ENCODE measurements at places on chromosomes 7 and 10.
A peak's percentile ranks its signal among the peaks of the same experiment; 100 is the strongest.

- DNase-seq, result no peak
These were observed 30.6 kb downstream of the MAPK8 start for GRCh38 chr10:48336978-48337599.

DNA sequence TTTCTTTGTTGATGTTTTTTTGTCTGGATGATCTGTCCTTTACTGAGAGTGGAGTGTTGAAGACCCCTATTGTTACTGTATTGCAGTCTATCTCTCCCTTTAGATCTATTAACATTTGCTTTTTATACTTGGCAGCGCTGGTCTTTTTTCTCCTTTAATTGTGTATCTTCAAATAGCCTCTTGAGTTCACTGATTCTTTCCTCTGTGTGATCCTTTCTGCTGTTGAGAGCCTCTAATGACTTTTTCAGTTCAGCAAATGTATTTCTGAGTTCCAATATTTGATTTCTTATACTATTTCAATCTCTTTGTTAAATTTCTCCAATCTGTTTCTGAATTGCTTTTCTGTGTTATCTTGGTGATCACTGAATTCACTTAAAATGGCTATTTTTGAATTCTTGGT is 15.4 kb downstream of the R3HCC1L start:
- DNase-seq, result no peak

GRCh38 chr7:21945454-21946221 is at the start of gene CDCA7L:
Gene CDCA7L, minus strand, starts transcription at chr7:21945899. Its CDS starts 95 bp downstream, at chr7:21945804.
- DNase-seq, result peak; percentile 60

- DNase-seq, result no peak
These were observed 517.4 kb upstream of the ZMIZ1 start for GRCh38 chr10:78551184-78552005.

GRCh38 chr10:45442251-45442650 is 68.2 kb downstream of the ALOX5 start:
- DNase-seq, result no peak

DNA sequence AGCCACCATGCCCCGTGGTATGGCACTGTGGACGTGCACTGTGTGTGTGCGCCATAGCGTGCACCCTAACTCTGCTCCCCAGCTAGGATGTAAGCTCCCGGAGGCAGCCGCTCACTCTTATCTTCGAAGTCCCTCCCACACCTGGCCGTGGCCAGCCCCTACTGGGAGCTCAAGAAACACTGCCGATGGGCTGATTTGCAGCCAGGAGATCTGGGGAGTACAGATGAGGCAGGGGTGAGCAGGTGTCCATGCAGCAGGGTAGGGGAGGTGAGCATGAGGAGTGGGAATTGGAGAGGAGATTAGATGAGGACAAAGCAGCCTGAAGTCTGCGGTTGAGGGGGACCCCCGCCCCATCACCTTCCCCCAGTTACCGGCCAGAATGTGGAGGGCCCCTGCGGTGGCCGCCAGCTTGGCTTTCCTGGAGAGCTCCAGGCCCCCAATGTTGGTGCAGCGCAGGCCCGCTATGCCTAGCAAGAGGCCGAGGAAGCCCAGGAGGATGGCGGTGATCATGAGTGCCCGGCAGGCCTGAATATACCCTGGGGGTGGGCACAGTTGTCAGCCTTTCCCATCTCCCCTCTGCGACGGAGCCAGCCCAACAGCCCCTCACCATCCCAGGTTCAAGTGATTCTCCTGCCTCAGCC is 3.6 kb downstream of the CLDN15 start:
- DNase-seq, result no peak

DNA sequence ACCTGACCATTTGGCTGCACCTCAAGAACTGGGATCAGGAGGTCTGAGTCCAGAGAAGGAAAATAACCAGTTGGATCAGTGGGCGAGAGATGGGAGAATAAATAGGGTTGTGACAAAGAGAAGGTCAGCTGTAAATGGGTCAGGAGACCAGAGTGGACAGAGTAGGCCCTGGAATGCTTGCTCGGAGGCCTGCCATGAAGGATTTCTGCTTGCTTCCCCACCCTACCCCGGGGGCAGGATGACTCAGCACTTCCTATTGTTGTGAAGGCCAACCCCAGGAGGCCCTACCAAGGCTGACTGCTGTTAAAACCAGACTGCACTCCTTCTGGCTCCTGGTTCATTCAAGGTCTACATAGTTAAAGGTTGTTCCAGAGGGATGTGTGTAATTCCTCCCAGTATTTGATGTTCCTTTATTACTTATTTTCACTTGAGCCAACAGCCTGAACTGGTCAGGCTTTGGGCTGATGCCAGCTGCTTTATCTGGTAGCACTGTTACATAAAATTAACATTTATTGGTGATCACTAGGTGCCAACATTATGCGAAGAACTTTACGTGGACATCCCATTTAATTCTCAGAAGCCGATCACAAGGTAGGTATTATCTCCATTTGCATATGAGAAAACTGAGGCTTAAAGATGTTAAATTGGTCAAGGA is 27.3 kb upstream of the IFRD1 start:
- no peak for DNase-seq

- no peak for DNase-seq
These were observed 1106.2 kb downstream of the NRG3 start for GRCh38 chr10:82981137-82981723.

DNA sequence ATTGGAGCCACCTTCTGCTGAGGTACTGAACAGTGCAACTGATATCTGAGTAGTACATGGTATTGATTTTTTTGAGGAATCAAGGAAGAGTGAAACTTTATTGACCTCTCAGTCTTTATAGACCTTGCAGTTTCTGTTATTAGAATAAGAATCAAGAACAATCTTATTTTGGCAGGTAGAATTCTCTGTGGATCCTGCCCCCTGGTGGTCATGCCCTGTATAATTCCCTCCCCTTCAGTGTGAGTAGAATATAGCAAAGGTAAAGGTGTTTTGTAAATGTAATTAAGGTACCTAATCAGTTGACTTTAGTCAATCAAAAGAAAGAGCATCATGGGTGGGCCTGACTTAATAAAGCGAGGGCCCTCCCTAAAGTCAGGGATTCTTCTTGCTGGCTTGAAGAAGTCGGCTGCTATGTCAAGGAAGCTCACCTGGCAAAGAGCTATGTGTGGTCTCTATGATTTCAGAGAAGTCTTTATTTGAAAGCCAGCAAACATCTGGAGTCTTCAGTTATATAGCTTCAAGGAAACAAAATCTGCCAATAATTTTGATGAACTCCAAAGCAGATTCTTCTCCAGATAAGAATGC is 142.8 kb downstream of the LSM5 start:
- no peak for DNase-seq

DNA sequence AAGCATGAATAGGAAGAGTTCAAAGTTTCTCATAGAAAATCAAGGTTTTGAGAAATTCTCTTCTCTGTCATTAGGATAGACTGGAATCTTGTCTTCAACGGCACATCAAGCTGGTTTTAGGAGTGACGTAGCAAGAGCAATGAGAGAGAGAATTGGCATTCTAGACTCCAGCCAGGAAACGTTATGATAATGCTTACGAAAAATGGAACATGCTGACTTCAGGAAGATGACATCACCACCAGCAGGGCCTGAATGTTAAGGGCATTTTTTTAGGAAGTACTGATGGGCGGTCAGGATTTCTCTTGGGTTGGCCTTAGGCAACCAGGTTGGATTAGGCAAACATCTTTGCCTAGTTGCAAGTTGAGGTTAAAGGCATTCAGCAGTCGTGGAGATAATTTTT is 213.2 kb upstream of the CTBP2 start:
- DNase-seq, result no peak

GRCh38 chr10:115939101-115939854 is 333.7 kb downstream of the GFRA1 start:
- DNase-seq, result no peak

DNA sequence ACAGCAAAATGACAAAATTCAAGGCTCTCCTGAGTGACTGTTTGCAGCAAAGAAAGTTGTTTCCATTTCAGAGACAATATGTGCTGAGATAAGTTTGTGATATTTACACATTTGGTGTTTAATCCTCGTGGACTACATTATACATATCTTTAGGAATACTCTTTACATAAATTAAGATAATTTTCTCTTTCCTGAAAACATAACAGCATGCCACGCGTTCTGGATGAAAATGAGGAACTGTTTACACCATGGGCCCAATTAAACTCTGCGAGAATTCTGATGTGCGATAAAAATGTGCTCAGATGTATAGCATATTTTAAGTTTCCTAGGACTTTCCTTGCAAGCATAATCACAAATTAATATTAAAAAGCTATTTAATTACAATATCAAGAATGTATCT is 26.4 kb downstream of the PTPRE start:
- no peak for DNase-seq

- DNase-seq, result no peak
These were observed 123.9 kb upstream of the TCF7L2 start for GRCh38 chr10:112826018-112826697.

GRCh38 chr10:50613150-50613549 is 10.6 kb downstream of the SGMS1 start:
- DNase-seq, result no peak

DNA sequence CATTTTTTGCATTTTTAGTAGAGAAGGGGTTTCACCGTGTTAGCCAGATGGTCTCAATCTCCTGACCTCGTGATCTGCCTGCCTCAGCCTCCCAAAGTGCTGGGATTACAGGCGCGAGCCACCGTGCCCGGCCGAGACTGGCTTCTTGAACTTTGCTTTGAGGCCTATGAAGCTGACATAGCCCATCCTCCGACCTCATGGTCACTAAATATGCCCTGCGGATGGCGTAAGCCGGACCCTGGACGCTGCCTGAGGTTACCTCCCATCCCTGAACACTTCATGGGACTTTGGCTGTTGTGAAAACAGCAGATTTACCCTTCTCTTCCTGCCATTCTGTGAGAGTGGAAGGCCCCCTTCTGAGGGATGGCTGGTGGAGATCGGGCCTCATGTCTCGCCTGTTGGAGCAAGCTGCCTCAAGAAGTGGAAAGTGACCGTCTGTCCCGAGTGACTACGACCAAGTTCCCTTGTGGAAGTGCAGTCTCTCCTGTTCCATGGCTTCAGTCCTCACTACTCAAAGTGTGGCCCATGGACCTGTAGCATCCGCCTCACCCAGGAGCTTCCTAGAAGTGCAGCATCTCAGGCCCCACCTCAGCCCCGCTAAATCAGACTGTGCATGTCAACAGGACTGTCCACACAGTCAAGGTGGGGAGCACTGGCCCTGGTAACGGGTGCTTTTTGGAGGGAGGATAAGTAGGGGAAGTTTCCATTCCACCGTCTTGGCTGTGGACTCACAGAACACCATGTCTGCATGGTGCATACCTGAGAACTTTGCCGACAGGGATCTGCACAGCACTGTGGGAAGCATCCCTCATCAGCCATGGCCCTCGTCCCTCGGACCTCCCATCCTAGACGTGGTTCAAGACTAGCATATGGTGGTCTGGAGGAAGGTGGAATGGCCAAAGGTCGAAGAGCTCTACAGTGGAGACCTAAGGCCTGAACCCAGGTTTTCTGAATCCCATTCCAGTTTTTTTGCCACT is 210.5 kb upstream of the SHH start:
- DNase-seq, result no peak

GRCh38 chr7:100612730-100613390 is 520 bp downstream of the MOSPD3 start:
- DNase-seq, result no peak

DNA sequence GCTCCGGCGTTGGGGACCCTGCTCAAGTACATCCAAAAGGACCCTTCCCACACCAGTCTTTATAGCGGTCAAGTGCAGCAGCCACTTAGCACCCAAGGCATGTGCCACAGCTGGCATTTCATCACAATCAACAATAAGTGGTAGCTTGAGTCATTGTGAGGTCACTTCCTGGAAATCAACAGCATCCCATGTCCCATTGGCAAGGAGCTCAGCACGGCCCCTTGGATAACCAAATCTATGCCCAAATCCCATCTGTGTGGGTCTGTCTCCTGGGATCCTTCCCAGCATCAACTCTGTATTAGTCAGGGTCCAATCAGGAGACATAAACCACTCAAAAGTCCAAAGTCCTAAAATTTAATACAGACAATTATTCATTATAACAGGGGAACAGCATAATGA is 27.1 kb downstream of the MDH2 start:
- DNase-seq, result no peak

DNA sequence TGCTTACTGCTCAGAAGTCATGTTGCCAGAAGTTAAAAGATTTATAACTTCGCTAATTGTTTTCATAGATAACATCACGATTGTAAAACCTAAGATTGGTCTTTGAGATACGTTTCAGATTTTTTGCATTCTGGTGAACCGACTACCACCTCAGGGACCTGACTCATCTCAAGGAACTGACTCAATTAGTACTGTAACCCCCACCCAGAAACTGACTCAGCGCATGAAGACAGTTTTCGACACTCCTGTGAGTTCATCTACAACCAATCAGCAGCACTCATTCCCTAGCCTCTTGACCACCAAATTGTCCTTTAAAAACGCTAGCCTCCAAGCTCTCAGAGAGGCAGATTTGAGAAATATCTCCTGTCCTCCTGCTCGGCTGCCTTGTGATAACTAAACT is 72.3 kb downstream of the ELMO1 start:
- DNase-seq, result no peak

DNA sequence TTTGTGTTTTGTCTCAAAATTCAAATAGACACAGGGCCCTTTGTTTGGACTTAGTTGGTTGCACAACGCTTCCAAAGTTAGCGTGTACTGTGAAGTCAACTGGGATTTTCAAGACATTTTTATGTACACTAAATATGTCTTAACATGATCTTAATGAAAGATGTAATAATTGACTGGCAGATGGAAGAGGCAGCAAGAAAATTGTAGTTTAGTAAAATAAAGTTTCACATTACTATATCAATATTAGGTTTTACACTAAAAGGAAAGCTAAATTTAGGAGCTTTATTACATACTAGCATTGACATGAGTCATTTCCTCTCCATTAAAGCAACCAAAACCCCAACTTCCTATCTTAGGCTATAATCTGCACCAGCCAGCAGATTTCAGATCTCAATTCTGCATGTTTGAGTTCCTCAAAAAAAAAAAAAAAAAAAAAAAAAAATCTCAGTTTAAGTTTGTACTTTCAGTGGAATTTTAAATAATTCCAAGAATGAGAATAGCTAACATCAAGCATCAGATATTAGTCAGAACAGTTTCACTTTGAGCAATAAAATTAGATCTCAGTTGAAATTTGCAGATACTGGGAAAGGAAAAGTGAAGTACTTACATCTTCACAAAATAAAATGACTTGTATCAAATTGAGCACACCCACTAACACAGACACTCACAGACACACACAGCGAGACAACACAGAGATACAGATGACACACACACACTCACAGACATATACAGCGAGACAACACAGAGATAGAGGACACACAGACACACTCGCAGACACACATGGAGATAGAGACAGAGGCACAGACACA is 346.6 kb upstream of the KLF6 start:
- DNase-seq, result no peak

- DNase-seq, result no peak
These were observed 60.6 kb upstream of the NEBL start for GRCh38 chr10:20957744-20958143.
